ENCODE measurements at places on chromosomes 1 and 21.

DNA sequence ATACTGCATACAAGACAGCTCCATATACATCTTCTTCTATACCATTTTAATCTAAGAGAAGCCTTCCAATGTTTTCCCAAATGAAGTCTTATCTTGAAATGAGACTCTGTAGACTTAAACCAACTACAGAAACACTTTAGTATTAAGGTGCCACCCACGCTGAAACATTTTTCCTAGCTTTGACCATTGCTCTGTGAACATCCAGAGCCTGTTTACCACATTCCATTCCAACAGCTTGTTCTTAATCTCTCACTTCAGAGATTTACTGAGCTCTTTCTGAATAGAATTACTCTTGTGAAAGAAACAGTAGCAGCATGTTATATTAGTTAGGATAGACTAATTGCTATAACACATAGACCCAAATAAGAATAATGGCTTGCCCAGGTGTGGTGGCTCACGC lies 19.6 kb upstream of the POGZ start:
- no peak for DNase-seq

GRCh38 chr1:1753607-1754005 lies 24.7 kb downstream of the NADK start:
- no peak for DNase-seq

GRCh38 chr1:37676281-37677142 lies 15.8 kb upstream of the CDCA8 start:
- no peak for DNase-seq

DNA sequence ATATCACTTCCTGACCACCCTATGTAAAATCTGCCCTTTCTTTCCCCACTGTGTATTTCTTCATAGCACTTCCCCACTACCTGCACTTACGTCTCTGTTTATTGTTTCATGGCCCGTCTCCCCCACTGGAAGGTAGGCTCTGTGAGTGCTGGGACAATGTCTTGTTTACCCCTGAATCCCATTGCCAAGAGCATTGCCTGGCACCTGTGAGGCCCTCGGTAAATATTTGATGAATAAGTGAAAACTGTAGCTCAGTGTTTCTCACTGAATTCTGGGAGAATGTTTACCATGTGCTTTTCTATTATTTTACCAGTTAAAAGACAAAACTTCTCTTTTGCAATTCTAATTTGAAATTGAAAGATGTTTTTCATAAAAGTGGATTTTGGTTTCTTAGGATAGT lies 11.8 kb downstream of the NFASC start:
- DNase-seq = no peak

DNA sequence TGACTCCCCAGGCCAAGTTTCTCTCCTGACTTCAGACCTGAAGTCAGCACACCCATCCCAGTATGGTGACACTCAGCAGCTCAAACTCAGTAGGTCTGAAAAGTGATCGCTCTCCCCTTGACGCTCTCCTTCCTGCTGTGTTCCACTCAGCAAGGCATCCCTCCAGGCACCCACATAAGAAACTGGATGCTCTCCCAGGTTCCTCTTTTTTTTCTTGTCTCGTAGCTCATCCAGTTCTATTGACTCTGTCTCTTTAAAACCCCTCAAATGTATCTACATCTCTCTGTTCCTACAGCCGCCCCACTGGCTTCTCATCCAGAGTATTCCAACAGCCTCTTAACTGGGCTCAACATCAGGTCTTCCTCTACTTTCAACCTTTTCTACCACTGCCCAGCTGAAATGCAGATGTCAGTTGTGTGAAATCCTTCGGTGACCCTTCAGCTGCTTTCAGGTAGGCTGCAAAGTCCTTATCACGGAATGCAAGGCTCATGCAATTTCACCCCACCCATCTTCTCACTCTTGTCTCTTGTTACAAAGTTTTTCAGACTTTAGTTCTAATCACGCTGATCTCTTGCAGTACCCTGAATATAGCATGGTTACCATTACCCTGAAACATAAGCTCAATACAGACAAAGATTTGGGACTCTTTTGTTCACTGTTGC lies 286.2 kb upstream of the POU3F1 start:
- DNase-seq = no peak

DNA sequence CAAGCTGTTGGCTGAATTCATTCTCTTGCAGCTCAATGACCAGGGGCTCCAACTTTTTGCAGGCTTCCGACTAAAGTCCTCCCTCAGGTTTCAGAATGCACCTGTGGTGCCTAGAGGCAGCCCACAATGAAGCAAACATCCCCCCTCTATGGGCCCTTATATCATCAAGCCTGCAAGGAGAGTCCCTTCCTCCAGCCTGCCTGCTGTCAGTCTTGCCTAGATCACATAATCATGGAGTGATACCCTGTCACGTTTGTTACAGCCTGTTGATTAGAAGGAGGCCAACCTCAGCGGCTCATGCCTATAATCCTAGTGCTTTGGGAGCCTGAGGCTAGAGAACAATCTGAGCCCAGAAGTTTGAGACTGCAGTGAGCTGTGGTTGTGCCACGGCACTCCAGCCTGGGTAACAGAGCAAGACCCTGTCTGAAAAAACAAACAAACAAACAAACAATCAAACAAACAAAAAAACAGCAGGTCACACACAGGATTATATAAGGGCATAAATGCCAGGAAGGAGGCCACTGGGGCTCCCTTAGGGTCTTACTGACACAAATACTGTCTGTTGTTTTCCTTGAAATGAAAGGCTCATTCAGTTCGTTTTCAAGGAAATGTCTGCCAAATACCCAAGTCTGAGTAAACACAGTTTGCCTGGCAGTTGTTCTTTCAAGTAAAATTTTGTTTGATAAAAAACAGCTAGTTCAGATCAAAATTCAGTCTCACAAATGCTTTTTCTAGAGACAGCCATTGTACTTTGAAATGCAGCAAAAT lies 4.7 kb upstream of the SPRR3 start:
- no peak for DNase-seq

GRCh38 chr1:118783095-118783758 lies 204.9 kb downstream of the TBX15 start:
- no peak for DNase-seq

DNA sequence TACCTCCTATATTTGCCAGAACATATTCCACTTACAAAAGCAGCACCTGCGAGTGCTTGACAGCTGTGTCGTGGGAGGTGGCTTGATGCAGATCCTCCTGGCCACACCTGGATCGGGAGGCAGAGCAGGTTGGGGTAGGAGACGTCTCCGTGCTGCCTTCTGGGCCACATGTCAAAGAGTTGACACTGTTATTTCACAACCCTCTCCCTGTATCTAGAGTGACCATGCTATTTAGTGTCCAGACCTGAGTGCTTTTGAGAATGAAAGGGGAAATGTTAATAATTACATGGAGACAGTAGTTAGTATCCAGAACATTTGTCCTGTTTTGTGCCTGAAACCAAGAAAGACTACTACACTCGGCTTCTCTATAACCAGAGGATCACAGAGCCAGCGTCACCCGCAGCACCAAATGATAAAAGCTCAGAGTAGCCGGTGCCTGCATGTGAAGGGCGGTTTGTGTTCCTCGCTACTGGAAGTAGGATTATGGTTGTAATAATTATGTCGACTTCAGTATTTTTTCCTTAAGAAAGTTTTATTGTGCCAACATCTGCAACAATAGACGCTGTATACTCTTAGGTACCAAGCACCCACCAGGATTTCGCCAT lies 77.1 kb downstream of the GALNT2 start:
- DNase-seq = no peak

GRCh38 chr1:184753608-184754475 lies 816 bp downstream of the EDEM3 start:
- DNase-seq = peak; percentile 23

DNA sequence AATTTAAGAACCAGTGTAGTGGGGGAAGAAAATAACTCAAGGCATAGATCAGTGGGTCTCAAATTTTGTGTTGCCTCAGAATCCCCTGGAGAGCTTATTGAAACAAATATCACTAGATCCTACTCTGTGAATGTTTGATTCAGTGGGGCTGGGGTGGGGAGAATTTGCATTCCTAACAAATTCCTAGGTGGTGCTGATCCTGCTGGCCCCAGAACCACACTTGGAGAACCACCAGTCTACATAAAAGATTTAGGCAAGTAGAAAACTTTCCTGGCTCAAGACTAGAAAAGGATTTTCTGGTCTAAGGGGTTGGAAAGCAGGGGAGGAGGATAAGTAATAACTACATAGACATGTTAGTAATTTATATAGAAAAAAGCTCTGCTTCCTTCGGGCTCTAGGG lies 34.1 kb upstream of the C1orf21 start:
- peak; percentile 31 for DNase-seq

GRCh38 chr1:46173361-46173856 lies 1.5 kb upstream of the TSPAN1 start:
- peak; percentile 63 for DNase-seq

DNA sequence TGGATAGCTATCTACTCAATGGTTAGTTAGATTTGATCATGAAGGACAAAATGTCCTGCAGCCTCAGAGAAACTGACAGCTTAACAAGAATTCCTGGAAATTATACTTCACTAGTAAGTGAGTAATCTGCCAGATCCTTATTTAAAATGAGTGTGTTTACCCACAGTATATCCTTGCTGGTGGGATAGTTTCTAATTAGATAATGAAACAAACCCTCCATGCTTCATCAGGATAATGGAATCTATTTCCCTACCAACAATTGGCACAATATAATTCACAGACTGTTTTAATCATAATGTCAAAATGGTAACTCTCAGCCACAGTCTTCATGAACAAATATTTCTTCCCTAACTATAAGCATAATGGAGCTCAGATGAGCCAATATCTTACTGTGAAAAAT lies 239.4 kb upstream of the ST6GALNAC5 start:
- peak; percentile 72 for DNase-seq

DNA sequence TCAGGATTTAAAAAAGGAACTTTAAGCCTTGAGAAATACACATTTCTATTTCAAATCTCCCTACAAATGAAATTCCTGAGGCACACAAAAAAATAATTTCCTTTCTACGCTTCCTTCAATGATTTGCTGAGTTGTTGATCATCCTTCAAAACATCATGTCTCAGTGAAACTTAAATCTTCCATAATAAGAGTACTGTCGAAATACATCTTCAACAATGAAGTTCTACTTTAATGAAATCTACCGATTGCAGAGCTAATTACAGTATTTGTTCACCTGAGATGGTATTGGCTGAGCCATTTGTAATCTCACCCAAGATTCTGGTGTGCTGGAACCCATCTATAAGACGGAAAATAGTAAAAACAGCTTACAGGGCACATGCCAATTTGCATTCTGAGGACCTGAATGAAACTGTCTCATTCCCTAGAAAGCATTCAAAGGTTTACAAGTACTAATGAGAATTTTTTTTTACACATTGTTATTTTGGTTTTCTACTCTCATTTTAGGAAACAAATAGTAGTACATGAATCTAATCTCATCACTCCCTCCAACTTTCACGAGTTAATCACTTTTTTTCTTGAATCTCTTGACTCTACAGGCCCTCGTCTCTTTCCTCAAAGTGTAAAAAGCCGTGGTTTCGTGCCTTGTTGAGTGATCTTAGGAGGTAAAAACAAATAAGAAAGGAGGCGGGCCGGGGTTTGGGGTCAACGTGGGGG lies 1.1 kb downstream of the CHML start:
- DNase-seq = no peak

GRCh38 chr21:45498646-45499000 lies 43.6 kb downstream of the SLC19A1 start:
- DNase-seq = no peak
